ENCODE measurements at places on chromosomes 16 and 17.

GRCh38 chr17:43021741-43022512 lies at the start of gene VAT1:
Gene VAT1, minus strand, starts transcription at chr17:43022385. Its CDS starts 63 bp downstream, at chr17:43022322.
- DNase-seq = peak; percentile 69

- DNase-seq = no peak
Observed at GRCh38 chr17:27343294-27343693, 49.4 kb downstream of the WSB1 start.

GRCh38 chr17:40097931-40098845 lies 2.2 kb downstream of the NR1D1 start:
- DNase-seq = no peak

DNA sequence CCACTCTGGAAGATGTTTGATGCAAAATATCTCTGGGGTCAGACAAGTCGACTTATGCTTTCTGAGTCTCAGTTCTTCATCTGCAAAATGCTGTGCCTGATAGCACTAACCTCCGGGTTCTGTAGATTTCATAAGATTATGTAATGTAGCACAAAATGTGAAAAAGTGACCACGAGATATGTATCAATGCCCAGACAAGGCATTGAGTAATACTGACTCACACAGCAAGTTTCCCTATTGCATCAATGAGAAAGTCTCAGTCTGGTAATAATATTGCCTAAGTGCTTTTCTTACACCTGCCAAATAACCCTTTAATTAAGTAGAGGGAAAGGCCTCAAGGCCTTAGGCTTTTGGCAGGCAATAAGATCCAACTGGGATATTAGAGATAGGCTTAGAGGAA lies 41.4 kb upstream of the MMP2 start:
- no peak for DNase-seq

DNA sequence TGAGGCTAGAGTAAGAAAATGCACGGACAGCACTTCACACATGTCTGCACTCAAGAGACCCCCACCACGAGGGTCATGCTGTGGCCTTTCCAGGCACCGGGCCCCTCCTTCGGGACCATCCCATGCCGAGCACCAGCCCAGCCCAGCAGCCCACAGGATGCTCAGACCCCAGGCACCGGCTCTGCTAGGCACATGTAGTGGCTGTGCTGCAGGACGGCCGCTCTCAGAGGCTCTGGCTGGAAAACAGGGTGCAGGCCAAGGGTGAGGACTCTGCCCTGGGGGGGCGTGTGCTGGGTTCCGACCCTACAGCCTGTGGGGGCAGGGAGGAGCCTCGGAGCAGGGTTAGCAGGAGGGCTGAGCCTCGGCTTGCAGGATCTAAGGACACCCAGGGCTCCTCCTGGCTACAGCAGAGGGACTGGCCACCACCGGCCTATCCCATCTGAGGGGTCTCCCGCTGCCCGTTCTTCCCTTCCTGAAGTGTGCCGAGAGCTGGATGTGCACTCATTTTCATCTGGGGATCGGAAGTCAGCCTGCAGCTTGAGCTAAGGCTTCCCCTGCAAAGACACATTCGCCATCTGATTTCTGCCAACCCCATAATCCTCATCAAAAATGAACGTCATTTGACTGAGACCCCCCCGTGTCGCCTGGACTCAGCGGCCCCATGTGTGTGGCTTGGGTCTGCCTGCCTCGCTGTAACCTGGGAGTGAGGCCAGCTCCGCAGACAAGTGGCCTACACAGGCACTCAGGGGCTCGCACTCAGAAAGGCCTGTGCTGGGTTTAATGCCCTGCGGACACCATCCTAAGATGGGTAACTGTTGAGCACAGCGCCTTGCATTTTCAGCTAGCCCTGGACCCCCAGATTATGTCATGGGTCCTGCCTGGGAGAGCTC lies 293.1 kb upstream of the FOXF1 start:
- no peak for DNase-seq

Data from stimulated activated CD4-positive, alpha-beta T cell treated with anti-CD3 and anti-CD28 coated beads, Interleukin-4, amount 100 ng/mL, for 24 hours (primary cell).